KBM-7 (cell line): ENCODE measurements at places on chromosomes 7 and 10.

GRCh38 chr7:92360387-92360786 is 86.9 kb upstream of the GATAD1 start:
- no peak for DNase-seq

DNA sequence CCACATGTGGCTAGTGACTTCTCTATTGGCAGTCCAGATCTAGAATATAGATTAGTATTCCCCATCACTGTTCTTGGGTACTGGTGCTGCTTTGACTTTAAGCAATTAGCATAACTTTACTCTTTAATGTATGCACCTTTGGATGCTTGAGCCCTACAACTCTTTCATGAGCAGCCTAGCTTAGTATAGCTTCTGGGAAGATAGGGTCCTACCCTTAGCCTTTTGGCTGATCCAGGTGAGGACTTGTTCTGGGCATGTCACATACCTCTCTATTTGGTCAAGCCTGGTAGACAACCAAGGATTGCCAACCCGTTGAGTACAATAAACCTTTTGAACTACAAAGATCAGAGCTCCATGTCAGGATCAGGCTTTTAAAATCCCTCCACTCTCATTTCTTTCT is 17.7 kb downstream of the PCGF5 start:
- no peak for DNase-seq

- DNase-seq = no peak
These were observed 4.4 kb upstream of the WDR91 start for GRCh38 chr7:135215698-135216097.

GRCh38 chr7:101066141-101066832 is 19.0 kb upstream of the TRIM56 start:
- no peak for DNase-seq

- no peak for DNase-seq
These were observed 233.6 kb upstream of the SEMA3E start for GRCh38 chr7:83882551-83882950.

DNA sequence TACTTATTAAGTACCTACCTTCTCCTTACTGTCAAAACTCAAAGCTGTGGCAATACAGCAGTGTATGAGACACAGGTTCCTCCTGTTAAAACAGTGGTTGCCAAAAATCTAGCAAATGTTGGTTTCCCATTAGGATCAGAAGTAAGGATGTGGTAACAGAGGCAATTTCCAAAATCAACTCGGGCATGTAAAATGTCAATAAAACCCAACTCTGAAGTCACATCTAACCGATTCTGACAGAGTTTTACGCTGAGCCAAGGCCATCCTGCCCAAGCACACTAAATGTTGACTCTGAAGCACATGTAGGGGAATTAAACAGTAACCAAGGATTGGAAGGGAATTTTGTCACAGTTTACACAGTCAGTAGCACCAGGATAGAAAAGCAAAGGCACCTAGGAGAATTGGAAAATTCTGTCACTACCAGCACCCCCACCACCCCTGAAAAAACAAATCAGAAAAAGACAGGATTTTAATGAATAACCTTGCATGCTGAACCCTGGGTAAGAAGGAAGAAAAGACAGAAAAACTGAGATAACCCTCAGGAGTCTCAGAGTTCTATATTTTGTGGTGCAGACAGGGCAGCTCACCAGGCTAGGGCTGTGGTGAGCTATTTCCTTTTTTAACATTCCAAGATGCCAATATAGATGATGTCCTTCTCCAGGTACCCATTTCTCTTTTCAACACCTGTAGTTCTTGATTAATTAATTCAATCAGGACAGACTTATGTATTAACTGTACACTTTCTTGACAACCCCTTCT is 119.5 kb downstream of the DOCK4 start:
- no peak for DNase-seq

DNA sequence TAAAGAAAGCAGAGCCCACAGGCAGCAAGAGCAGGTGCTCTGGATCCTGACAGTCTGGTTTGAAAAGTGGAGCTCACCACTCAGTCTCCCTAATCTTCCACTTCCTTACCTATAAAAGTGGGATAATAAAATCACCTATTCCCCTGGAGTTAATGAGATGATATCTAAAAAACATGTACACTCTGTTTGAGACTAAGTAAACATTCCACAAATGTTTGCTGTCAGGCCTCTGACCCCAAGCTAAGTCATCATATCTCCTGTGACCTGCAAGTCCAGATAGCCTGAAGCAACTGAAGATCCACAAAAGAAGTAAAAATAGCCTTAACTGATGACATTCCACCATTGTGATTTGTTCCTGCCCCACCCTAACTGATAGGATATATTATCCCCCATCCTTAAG is 1324.5 kb downstream of the XPNPEP1 start:
- DNase-seq = no peak

DNA sequence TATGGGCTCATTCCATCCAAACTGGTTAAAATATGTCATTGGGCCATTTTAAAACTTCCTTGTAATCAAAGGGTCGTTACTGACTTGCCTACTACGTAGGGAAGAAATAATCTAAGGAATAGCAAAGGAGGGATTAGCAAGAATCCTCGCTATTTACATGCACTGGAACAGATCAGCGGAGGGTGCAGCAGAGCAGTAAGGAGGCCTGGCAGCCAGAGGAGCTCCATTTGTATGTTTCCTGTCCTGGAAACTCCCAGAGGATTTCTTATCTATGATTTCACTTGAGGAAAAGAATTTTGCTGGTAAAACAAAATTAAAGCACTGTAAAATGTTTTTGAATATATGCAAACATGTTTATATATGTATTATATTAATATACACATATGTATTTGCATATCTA is 107.3 kb downstream of the TPK1 start:
- DNase-seq = no peak

GRCh38 chr10:77892021-77892739 is 34.4 kb downstream of the DLG5 start:
- DNase-seq = no peak

GRCh38 chr7:20233362-20233761 is 16.2 kb upstream of the MACC1 start:
- DNase-seq = no peak
